ENCODE measurements at places on chromosomes 13 and 19.

- no peak for DNase-seq
Measured at GRCh38 chr13:30037306-30037705, 186.9 kb upstream of the UBL3 start.

DNA sequence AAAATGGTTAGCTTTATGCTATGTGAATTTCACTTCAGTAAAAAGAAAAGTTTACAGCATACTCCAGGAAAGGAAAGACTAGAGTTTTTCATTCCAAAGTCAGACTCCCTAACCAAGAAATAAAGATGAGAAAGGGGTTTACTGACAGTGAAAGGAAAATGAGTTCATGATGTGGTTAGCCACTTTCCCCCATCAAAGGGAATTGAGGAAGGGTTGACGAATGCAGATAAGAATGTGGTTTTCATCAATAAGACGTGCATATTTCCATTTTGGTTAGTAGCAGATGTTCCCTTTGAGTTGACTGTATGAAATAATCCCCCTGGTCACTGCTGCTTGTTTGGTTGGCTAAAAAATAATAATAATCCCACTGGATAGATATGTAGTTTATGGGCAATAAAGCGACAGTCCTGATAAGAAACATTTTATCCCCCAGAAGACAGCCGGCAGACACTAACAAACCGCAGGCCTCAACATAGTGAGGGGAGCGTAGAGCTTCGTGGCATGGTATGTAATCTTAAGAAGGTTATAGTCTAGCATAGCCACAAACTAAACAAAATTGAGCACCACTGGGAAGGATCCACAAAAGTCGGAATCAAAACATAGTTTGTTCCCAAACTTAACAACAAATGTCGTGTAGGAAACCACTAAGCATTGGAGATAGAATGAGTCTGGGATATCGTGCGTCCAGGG lies 114.8 kb downstream of the COL4A2 start:
- peak; percentile 68 for DNase-seq

- no peak for DNase-seq
Measured at GRCh38 chr13:77492982-77493381, 42.5 kb upstream of the SCEL start.

GRCh38 chr13:27182844-27183497 lies 11.4 kb upstream of the USP12 start:
- peak; percentile 96 for DNase-seq

- DNase-seq: no peak
Measured at GRCh38 chr19:50352242-50352641, 13.2 kb downstream of the NAPSA start.

DNA sequence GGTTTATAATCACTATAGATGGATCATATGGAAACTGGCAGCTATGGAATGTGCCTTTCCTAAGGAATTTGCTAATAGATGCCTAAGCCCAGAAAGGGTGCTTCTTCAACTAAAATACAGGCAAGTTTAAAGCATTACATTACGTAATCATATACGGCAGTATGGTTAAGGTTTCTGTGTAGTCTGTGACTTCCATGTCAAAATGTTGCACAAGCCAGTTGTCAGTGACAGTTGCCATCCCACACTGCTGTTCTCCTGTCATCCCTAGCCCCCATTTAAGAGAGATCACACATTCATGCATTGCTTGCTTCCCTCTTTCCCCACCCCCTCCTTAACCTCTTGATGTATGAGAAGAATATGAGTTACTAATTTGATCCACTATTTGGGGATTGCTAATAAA lies 47.3 kb downstream of the BRCA2 start:
- no peak for DNase-seq

DNA sequence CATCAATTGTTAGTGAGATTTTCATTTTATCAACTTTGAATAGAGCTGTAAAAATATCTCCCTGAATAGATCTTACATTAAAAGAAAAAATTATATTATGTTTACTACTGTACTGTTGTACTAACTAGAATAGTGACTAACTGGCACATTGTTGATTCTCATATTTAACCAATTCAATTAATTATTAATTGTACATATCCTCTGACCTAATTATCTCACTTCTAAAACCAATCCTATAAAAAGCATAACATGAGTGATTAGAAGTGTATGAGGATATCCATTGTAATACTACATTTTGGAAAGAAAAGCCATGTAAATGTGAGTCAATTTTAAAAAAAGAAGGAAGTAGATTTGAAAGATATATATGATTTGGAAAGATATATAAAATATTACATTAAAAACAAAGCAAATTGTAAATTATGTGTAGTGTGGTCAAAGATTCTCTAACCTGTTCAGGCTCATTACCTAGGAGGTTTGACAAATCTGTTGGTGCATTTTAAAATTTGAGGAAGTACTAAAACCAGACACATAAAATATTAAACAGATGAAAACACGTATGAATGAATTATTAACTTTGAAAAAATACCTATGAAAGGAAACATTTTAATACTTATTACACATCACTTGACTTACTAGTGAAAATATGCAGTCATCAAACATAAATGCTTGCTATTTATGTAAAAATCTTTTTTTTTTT lies 829.8 kb upstream of the SLC10A2 start:
- no peak for DNase-seq

DNA sequence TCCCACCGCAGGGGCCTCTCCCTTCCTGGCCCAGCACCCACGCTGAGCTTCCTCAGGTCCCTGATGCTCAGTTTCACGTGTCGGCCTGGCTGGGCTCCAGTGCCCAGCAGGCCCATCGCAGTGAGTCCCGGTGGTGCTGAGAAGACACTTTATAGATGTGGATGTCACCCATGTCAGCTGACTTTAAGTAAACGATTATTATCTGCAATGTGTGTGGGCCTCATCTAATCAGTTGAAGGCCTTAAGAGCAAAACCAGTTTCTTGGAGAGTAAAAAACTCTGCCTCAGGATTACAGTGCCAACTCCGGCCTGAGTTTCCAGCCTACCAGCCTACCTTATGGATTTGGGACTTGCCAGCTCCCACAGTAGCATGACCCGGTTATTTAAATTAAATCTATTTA lies 17.3 kb upstream of the SMIM17 start:
- no peak for DNase-seq

DNA sequence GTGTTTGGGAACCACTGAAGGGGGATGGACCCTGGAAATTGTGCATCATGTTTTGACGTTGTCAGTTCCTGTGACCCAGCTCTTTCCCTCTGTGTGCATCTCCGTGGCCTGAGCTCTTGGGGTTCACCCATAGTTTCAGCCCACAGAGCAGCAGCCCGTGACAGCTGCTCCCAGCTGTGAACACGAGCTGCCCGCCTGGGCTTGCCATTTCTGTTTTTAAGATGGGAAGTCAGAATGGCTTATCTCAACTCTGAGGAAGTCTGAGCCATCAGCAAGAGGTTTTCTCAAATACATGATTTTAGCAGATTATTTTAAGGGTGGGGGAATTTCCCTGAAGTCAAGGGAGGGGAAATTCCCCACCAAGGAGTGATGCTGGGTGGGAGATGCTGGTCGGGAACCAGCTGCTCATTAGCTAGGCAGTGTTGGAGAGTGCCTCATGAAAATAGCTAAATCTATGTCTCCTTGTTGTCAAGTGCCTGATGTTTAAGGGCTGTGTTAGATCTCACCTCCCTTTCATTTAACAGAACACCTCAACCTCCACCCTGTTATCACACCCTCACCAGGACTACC lies 34.8 kb upstream of the C1QTNF9 start:
- no peak for DNase-seq

DNA sequence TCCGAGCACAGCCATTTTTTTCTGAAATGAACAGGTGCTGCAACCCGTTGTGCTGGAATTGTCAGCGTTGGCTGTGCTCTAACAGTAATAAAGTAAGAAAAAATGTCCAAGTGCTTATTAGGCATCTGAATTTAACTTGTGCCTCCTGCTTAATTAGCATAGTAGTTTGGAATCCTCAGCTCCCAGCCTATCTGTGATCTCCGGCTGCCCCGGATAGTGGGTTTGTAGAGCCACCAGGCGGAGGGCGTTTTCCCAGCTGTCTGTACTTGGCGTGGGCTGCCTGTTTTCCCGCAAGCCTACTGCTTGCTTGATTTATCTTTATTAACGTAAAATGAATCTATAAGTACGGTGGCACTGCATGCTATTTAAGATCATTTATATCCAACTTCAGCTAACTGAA lies 137.9 kb downstream of the MTUS2 start:
- DNase-seq: no peak

- DNase-seq: no peak
Measured at GRCh38 chr13:110855363-110855762, 59.5 kb downstream of the ANKRD10 start.

- no peak for DNase-seq
Measured at GRCh38 chr19:7975037-7975436, 30.4 kb downstream of the ELAVL1 start.

- no peak for DNase-seq
Measured at GRCh38 chr19:51501594-51502263, at the start of gene SIGLEC12. SIGLEC12 (minus strand) TSS chr19:51501800; CDS start chr19:51501733, 67 bp downstream.

GRCh38 chr13:73372666-73373627 lies 314.1 kb downstream of the KLF5 start:
- no peak for DNase-seq

DNA sequence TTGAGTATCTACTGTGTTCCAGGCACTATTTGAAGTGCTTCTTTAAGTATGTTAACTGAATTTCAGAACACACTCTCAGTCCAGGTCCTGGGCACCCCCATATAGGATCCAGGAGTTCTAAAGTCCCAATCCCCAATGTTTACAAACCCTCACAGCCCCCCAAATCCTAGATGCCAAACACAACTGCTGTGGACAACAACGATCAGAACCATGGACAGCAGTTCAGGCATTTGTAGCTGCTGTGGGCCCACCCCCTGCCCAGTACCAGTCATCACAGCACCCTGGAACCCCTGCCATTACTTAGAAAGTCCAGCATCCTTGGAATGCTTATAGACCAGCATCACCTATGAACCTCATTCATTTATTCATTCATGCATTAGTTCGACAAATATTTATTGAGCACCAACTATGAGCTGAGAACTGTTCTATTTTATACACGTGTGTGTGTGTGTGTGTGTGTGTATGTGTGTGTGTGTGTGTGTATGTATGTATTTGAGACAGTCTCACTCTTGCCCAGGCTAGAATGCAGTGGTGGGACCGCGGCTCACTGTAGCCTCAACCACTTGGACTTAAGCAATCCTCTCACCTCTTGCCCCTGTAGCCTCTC lies 19.3 kb upstream of the SDHAF1 start:
- DNase-seq: no peak

DNA sequence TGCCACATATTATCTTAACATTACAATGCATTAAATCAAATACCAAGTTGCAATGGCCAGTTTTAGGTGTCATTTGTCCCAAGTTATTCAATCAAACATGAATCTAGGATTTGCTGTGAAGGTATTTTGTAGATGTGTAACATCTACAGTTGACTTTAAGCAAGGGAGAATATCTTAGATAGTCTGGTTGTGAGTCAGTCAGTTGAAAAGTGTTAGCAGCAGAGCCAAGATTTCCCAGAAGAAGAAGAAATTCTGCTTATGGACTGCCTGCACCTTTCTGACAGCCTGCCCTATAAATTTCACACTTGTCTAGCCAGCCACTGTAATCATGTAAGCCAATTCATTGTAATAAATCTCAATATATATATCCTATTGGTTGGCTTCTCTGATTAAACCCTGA lies 41.3 kb upstream of the INTS6 start:
- DNase-seq: no peak

DNA sequence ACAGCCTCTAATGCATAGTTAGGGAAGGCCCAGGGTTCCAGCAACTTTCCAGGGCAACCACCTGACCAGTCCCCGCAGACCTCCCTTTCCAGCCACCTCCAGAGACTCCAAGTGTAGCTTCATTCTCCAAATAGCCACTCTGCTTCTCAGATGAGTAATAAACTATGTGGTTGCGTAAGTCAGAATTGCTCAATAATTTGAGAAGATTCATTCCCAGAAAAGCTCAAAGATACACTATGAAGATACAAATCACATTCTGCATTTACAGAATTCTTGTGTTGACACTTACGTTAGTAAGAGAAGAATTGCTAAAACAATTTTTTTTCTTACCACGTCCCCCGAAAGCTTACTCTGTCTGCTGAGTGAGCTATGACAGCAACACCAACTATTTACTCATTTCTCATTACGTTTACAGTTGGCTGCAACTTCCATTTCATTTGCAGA lies 8.2 kb upstream of the LATS2 start:
- DNase-seq: peak; percentile 79

- DNase-seq: no peak
Measured at GRCh38 chr19:30898353-30899103, 450.7 kb downstream of the TSHZ3 start.

GRCh38 chr13:28723806-28724205 lies 5.0 kb upstream of the SLC46A3 start:
- DNase-seq: no peak

- DNase-seq: no peak
Measured at GRCh38 chr13:43663474-43664090, 123.2 kb downstream of the ENOX1 start.
